ENCODE measurements at places on chromosomes 12 and 14. TPM values are rescaled to one million over a fixed set of nuclear protein-coding genes. Genes with fewer than 3 reads are reported as not detected.

CCDC59 gene
- 46.9 TPM for total RNA-seq

GZMB gene
- not detected for total RNA-seq

KRT72 gene
- not detected for total RNA-seq

DACT1 gene
- 2.2 TPM for total RNA-seq

CDH24 gene
- total RNA-seq = 3.3 TPM

POTEG gene
- not detected for total RNA-seq

DUSP16 gene
- 6.2 TPM for total RNA-seq

P2RX2 gene
- total RNA-seq = not detected

Measured in subcutaneous preadipocyte (primary cell).